Effector CD4-positive, alpha-beta T cell (primary cell): ENCODE measurements at places on chromosomes 11 and 22.
A peak's percentile ranks its signal among the peaks of the same experiment; 100 is the strongest.

GRCh38 chr22:50305923-50306566 is 1.4 kb downstream of the PLXNB2 start:
- DNase-seq: no peak

GRCh38 chr22:47692811-47693210 is 930.4 kb downstream of the TBC1D22A start:
- DNase-seq: no peak

DNA sequence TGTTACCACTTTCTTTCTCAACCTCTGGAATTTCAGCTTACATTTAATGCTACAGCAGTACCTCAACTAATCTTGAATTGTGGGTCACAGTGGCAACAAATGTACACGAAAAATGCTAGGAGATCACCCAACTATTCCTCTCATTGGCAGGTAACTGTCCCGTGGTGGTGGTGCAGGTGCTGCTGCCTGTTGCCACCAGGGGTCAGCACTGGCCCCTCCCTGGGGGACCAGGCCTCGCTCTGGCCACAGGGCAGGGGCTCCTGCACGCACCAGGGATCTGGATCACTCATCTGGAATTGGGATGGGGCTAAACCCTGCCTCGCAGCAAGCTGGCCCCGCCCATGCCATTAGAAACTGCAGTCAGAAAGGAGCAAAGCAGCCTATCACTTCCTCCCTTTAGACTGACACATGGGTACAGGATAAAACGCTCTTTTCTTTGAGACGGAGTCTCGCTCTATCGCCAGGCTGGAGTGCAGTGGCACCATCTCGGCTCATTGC is 6.9 kb upstream of the POLDIP3 start:
- peak; percentile 44 for DNase-seq

DNA sequence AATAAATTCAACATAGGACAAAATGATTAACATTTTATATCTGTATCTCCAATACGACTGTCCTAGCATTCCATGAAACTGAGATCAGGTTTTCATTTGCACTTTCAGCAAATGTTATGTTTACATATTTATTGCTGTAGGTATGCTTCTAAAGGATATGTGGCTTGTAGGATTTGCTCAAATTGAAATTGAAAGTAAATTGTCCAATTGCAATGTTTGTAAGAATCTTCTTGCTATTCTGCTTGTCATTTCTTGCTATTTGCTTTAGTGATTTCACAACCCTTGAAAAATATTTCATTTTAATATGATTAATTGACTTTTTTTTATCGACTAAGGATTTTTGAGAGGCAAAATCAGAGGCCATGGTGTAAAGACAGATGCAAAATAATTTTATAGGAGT is 904.2 kb upstream of the RAG2 start:
- DNase-seq: no peak

DNA sequence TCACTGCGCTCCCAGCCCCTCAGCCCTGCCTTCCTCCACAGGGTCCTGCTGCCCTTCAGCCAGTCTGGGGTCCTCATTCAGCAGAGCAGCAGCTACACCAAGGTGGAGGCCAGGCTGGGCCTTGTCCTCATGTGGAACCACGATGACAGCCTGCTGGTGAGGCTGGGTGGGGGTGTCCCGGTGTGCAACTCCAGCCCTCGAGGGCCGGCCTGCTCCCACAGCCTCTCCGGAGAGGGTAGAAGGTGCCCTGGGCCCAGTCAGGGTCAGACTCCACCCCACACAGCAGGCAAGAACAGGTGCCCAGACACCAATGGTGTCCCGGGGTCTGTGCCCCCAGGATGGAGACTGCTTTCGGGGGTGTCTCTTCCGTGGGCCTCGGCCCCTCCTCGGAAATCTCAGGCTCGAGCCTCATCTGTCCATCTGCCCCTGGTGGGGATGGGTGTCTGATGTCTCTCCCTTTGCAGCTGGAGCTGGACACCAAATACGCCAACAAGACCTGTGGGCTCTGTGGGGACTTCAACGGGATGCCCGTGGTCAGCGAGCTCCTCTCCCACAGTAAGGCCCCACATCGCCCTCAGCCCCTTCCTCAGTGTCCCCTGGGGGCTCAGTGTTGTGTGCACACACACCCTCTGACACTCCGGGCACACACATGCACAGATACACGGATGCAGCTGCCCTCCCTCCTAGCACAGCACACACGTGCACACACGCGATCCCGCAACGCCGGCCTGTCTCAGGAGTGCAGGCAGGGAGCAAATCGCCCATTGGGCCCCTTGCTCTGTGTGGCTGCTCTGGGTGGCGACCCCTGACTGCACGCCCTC is 4.9 kb downstream of the MUC5AC start:
- no peak for DNase-seq

GRCh38 chr11:70716216-70716615 is 317.9 kb downstream of the CTTN start:
- no peak for DNase-seq

DNA sequence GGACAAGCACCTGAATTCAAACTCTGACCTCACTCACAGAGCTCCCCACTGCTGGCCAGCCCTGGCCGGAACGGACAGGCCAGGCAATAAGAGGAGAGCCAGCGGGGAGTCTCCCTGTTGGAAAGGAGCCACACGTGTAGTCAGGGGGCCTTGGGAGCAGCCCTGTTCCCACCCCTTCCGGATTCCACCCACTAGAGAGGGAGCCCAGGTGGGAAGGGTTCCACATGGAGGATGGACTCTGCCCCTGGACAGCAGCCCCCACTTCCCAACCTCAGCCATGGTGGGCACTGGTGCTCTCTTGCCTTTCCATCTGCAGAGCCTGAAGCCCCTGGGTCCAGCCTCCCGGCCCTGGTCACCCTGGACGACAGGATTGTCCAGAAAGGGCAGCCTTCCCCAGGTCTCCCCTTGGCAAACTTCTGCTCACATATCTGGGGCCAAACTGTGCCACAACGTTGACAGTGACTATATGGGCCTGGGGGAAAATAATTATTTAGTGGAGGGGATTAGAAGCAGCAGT is 7.5 kb upstream of the APOBEC3A start:
- DNase-seq: no peak

DNA sequence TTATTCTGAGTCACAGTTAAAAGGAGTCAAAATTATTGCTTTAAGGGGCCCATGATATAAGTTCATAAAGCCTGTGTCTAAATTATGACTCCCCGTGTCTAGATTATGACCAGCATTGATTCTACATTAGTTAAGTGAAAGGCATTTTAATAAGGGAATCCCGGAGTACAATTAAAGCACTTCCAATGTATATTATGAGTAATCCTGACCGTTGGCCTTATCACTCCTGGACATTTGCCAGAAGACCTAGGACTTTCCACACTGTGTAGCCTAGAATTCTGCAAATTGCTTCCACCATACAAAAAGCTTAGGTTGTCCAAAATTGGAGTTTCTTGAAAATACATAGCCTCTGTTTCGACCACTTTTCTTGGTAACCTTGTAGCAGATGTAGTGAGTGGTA is 1292.6 kb downstream of the LRRC4C start:
- DNase-seq: no peak

- DNase-seq: no peak
Observed at GRCh38 chr11:94450048-94450447, 43.6 kb downstream of the MRE11 start.

GRCh38 chr22:48278620-48279460 is 1516.4 kb downstream of the TBC1D22A start:
- no peak for DNase-seq

GRCh38 chr11:64259533-64260067 is 8.3 kb downstream of the PLCB3 start:
- DNase-seq: no peak

DNA sequence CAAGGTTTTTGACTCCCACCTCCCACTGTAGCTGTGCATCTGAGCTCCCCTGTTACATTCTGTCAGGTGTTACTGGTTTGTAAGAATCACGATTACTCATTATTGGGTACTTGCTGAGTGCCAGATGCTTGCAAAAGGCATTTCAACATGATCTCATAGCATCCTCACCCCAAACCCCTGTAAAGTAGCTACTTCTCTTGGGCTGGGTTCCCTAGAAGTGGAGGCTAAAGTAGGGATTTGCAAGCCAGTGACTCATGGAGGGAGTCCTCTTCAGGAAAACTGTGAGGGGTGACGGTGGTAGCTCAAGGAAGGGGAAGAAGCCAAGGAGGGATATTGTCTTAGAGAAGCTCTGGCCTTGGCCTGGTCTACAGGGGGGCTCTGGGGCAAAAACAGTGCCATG is 78.6 kb downstream of the TIMP3 start:
- DNase-seq: no peak

GRCh38 chr11:77557553-77557952 is 32.2 kb upstream of the AQP11 start:
- DNase-seq: no peak

DNA sequence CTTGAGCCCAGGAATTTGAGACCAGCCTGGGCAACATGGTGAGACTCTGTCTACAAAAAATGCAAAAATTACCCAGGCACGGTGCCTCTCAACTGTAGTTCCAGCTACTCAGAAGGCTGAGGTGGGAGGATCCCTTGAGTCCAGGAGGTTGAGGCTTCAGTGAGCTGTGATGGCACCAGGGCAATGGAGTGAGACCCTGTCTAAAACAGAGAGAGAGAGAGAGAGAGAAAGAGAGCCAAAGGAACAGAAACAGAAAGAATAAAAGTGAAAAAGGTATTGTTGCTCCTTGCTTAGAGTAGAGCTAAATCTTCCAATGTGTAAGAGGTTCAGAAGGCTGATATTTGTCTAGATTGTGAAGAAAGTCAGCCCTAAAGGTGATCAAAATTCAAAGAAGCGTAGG is 8.9 kb upstream of the ETS1 start:
- no peak for DNase-seq

- no peak for DNase-seq
Observed at GRCh38 chr11:133656082-133656635, 123.9 kb upstream of the OPCML start.

DNA sequence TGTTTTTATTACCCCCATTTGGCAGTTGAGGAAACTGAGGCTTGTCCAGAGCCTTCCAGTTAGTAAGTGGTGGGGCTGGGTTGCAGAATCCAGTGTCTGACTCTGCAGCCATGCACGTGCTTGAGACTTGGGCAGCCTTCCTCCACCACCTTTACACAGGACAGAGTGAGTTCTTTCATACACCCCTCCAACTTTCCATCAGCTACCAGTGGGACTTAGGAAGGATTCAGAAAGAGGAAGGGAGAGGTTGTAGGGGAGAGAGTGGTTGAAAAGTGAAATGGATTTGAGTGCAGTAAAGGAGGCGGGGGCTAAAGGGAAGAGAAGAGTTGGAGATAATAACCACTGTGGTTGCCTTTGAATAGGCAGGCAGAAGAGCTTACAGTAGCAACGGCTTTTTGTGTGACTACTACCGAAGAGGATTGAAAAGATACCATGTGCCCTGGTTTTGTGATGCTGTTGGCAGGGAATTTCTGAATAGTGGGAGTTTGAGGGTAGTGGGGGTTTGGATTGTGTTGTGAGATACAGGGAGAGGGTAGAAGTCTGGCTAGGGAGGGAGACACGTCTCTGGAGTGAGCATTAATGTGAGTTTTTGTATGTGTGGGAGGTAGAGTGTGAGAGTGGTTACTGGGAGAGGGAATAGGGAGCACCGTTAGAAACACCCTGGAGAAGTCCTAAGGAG is 1.7 kb downstream of the UVRAG start:
- no peak for DNase-seq

GRCh38 chr11:123434911-123435310 is 4.8 kb downstream of the GRAMD1B start:
- no peak for DNase-seq

DNA sequence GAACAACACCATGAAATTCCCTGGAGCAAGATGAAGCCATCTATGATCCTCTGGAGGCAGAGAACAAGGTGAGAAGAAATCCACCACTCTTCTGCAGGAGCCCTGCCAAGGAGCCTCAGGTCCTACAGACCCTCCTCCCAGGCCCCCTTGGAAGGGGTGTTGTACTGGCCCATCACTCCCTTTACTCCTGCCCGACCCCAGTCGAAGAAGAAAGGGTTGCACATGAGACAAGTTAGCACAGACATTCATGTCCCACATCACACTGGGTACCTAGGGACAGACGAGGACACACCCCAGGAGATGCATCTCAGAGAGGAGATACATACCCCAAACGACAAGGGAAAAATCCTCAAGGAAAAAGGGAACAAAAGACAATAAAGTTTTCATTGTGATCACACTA is 82.8 kb upstream of the NARS2 start:
- DNase-seq: no peak

DNA sequence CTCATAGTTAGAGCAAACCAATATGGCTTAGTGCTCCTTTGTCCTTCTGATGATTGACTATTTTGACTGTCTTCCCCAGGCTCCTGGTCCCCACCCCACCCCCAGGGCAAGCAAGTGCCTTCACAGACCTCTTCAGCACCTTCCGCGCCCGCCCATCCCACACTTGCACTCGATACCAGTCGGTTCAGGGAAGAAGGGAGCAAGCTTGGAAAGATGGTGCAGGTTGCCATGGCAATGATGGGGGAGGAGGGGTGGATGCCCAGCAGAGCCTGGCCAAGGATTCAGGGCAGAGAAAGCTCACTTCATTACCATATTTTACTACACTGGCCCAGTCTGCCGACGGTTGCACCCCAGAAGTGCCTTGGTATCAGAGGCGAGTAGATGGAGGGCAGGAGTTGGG is 2.2 kb downstream of the TMEM132A start:
- no peak for DNase-seq

DNA sequence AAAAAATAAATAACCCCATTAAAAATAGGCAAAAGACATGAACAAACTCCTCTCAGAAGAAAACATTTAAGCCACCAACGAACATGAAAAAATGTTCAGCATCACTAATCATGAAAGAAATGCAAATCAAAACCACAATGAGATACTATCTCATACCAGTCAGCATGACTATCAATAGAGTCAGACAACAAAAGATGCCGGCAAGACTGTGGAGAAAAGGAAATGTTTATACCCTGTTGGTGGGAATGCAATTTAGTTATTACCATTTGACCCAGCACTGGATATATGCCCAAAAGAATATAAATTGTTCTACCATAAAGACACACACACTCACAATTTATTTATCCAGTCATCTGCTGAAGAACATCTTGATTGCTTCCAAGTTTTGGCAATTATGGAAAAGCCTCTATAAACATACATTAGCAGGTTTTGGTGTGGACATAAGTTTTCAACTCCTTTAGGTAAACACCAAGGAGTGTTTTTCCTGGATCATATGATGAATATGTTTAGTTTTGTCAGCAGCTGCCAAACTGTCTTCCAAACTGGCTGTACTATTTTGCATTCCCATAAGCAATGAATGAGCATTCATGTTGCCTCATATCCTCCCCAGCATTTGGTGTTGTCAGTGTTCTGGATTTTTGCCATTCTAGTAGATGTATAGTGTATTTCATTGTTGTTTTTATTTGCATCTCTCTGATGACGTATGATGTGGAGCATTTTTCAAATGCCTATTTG is 28.0 kb downstream of the OR8D1 start:
- no peak for DNase-seq

GRCh38 chr11:47669856-47670255 is 27.5 kb upstream of the MTCH2 start:
- no peak for DNase-seq

DNA sequence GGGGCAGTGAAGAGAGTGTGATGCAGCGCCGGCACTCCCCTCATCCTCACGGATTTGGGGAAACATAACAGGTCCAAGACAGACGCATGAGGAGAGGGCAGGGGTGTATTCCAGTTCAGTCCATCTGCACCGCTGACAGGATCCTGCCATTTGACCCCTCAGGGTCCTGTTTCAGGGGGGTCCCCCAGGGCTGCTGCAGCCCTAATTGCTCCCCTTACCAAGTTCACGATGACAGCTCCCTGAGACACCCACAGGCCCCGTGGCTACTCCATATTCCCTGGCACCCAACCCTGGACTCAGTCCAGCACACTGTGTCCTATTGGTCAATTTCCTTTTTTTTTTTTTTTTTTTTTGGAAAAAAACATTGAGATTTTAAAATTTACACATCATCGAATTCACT is 41.5 kb downstream of the SHANK2 start:
- no peak for DNase-seq

GRCh38 chr11:12206529-12206928 is 96.1 kb downstream of the MICAL2 start:
- DNase-seq: no peak
